Airway epithelial cell (primary cell): ENCODE measurements at places on chromosomes 7 and 10. TPM values are rescaled to one million over a fixed set of nuclear protein-coding genes. Genes with fewer than 3 reads are reported as not detected.

Gene BHLHA15
- 0.78 and 1.3 TPM in 2 replicates for total RNA-seq

Gene C10orf62
- not detected in 2 replicates for total RNA-seq

Gene AMZ1
- 0.14 TPM in 1 of 2 replicates, not detected in the other for total RNA-seq

Gene NPTX2
- total RNA-seq = 0.07 TPM in 1 of 2 replicates, not detected in the other

Gene STEAP1B
- 0.63 and 0.70 TPM in 2 replicates for total RNA-seq

Gene TMEM225B
- total RNA-seq = not detected in 2 replicates

Gene VIPR2
- not detected in 2 replicates for total RNA-seq

Gene KIF11
- total RNA-seq = 18.7 and 20.8 TPM in 2 replicates

Gene CCT6A
- 224 and 240 TPM in 2 replicates for total RNA-seq

Gene INA
- 2.4 and 3.7 TPM in 2 replicates for total RNA-seq

Gene LSM8
- total RNA-seq = 27.2 and 53.2 TPM in 2 replicates

Gene CNTNAP2
- total RNA-seq = 4.3 and 7.3 TPM in 2 replicates

Gene LBX1
- not detected in 2 replicates for total RNA-seq

Gene UFSP1
- 3.0 and 3.5 TPM in 2 replicates for total RNA-seq

Gene MLXIPL
- total RNA-seq = 0.07 and 0.09 TPM in 2 replicates

Gene ITPRID1
- total RNA-seq = 0.14 TPM in 1 of 2 replicates, not detected in the other

Gene CPA4
- 30.4 and 31.7 TPM in 2 replicates for total RNA-seq

Gene CAMK1D
- total RNA-seq = 4.8 and 7.1 TPM in 2 replicates

Gene ASZ1
- not detected in 2 replicates for total RNA-seq

Gene SPDYE5
- not detected in 2 replicates for total RNA-seq
